Cardiac fibroblast (primary cell): ENCODE measurements at places on chromosomes 16 and 17.

GRCh38 chr17:17511881-17512858, 16.0 kb upstream of the RASD1 start:
- peak; percentile 77 for DNase-seq

DNA sequence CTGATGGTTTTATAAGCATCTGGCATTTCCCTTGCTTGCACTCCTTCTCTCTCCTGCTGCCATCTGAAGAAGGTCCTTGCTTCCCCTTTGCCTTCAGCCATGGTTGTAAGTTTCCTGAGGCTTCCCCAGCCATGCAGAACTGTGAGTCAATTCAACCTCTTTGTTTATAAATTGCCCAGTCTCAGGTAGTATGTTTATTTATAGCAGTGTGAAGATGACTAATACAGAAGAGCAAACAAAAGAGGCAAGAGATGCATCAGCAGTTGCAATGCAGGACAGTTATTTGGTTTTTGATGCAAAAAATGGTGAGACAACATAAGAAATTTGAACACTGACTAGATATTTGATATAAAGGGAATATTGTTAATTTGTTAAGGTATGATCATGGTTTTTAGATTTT, 16.8 kb downstream of the TMEM100 start:
- DNase-seq: no peak

- DNase-seq: no peak
Observed at GRCh38 chr16:69373019-69373418, 12.8 kb downstream of the TERF2 start.

DNA sequence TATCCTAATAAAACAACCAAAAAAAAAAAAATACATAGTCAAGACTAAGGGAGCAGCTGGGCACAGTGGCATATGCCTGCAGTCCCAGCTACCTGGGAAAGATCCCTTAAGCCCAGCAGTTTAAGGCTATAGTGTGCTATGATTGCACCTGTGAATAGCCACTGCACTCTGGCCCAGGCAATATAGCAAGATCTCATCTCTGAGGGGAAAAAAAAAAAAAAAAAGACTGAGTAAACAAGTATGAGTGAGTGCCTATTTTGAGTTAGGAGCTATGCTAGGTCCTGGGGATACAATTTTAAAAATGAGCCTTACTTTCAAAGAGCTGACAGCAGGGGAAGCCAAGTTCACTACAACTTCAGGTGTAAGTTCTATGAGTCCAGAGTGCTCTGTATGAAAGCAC, 55.4 kb downstream of the GRB2 start:
- no peak for DNase-seq

DNA sequence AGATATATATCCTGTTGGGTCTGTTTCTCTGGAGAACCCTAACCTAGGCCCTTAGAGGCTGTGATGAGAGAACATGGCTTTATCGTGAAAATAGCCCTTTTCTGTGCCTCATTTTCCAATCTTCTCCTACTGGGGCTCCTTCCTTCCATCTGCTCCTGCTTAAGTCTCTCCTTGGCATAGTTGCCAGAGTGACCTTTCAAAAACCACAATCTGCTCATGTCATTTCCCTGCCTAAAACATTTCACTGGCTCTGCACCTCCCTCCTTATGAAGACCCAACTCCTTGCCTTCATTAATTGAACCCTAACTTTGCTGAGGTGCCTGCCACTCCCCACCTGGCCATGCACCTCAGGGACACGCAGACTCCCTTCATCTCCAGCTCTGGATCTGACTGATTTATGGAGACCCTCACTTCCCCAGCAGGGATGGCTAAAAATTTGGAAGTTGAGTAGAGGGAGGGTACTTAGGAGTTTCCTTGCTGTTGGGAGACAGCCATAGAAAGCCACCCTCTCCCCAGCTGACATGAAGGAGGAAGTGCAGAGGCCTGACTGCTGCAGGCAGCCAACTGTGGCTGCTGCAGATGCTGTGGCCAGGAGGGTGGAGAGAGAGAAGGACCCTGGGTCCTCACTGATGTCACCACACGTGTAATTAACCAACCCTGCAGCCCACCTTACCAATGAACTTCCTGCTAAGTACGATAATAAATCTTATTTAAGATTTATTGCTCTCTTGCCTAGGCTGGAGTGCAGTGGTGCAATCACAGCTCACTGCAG, 6.3 kb upstream of the GGA2 start:
- no peak for DNase-seq

DNA sequence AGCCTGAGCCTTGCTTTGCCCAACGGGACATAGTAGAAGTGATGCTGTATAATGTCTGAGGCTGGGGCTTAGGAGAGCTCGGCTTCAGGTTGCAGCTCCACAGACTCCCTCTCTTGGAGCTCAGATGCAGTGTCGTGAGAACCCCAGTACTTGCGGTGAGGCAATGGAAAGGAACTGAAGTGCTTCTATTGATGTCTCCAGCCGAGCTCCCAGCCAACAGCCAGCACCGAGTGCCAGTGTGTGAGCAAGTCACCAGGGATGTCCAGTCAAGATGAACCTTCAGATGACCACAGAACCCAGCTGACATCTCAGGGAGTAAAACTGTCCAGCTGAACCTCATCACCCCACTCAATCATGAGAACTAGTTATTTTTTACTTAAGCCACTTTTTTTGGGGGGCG, 268.1 kb downstream of the IRF8 start:
- DNase-seq: no peak

DNA sequence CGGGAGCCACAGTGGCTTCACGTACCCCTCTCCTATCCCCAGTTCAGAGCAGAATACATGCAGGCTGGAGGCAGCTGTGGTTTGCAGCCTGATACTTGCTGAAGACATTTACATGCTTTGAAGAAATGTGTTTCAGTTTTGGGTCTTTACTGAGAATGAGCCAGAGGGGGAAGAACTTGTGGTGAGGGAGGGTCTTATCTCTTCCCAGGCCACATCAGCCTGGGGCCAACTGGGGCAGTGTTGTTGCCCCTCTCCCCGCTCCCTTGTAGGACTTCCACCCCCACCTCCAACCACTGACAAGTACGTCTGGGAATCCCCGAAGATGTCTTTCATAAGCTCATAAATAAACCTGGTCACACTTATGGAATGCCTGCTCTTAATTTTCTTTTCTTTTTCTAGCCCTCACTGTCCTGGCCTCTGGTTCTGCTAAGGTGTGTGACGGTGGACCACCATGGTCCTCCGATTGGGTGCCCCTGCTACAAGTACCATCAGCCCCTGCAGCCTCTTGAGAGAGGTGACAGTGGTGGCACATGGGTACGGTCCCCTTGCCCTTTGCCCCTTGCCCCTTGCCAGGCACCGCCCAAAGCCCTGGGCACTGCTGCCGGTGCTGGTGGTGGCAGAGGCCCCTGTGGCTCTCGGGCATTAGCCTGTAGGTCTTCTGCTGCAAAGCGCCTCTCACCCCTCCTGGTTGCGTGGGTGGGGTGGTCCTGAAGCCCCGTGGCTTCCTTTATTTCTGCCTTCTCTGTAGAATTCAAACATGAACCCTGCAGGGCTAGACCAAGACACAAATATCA, 144.8 kb upstream of the RPH3AL start:
- peak; percentile 19 for DNase-seq

DNA sequence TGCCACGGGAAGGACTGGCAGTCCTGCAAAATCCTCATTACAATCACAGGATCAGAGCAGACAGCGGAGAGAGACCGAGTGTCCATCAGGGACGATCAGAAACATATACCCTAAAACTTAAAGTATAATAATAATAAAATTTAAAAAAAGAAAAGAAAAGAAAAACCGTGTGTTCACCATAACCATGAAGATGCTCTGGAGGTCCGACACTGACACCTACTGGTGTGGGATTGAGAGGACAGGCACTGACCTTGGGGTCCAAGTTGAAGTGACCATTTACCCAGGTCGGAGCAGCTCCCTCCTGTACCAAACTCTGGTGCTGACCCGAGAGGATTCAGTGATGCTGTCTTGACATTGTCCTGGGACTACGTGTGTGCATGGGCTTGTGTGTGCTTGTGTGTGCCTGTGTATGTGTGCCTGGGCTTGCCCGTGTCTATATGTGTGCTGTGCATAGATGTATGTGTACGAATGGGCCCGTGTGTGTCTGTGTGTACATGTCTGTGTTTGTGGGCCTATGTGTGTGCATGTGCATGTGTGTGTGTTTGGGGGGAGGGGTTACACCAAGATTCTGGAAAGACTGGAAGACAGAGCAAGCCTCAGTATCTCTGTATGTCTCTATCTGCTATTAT, 10.0 kb upstream of the CD300LD start:
- peak; percentile 43 for DNase-seq

- no peak for DNase-seq
Observed at GRCh38 chr16:79076047-79076767, 524.3 kb downstream of the MAF start.

DNA sequence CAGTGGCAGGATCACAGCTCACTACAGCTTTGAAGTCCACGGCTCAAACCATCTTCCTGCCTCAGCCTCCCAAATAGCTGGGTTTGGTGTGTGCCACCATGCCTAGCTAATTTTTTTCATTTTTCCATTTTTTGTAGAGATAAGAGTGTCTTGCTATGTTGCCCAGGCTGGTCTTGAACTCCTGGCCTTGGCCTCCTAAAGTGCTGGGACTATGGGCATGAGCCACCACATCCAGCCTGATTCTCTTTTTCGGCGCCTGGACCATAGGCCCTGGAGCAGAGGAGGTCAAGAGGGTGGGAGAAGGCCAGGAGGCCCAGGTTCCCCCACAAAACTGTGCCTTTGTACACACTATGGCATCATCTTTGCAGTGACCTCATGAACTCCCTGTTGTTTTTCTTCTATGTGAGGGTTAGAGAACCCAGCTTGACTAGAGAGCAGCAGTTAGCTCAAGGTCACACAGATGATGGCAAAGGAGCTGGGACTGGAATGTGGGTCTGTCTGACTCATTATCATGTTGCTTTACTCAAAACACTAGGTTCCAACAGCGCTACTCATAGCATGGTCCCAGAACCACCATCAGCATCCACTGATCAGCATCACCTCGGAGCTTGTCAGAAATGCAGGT, 16.3 kb downstream of the SCN4A start:
- DNase-seq: peak; percentile 64

- DNase-seq: no peak
Observed at GRCh38 chr17:49401971-49402611, 12.6 kb downstream of the PHB1 start.

DNA sequence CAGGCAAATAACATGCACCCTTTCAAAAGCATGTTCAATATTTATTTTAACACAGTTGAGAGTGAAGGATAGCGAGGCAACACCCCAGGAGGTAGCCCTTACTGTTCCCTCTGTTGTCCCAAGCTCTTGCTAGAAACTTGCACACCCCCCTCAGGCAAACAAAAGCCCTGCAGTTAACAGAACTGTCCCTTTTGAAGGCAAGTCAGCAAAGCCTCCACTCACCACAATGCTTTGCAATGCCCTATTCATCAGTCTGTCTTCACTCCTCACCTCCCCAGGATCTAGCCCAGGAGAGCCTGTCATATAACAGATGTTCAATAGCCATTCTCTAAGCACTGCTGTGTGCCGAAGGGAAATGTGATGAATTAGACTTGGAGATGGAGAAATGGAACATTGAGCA, 3.5 kb upstream of the CNEP1R1 start:
- peak; percentile 33 for DNase-seq

DNA sequence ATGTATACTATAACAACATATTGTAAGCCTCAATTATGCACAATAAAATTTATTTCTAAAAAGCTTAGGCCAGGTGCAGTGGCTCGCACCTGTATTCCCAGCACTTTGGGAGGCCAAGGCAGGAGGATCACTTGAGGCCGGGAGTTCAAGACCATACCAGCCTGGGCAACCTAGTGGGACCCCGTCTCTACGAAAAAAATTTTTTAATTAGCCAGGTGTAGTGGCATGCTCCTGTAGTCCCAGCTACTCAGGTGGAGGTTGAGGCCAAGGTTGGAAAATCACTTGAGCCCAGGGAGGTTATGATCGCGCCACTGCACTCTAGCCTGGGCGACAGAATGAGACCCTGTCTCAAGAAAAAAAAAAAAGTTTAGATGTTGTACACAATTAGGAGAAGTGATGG, 45.5 kb downstream of the VMP1 start:
- no peak for DNase-seq

DNA sequence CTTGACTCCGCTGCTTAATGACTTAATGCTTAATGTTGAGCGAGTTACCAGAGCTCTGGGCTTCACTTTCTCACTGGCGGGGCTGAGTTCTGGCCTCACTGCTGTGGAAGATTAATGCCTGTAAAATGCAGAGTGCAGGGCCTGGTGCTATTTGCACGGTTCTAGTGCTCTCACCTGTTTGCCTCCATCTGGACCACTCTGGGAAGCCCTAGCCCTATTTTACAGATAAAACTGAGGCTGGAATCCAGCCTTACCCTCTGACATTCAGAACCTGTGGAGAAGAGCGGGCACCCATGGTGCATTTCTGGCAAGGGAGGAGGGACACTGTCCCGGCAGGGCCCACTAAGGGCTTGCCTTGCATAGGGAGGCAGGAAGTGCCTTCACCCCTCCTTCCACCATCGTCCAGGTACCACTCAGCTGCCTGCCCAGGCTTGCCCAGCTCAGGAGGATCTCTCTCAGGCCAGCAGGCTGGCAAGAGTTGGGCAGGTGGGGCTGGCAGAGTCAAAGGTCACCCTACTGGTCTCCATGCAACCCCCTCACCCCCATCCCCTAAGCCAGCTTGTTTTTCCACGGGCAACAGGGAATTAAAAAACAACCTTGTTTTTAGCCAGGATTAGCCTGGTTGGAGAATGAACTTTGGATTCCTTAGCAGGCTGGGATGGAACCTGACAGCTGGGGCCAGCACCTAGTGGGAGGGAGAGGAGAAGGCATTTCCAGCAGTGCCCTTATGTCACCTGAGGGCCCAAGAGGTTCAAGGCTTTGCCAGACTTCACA, 4.1 kb upstream of the UBALD1 start:
- DNase-seq: no peak

- no peak for DNase-seq
Observed at GRCh38 chr17:21162394-21162775, 35.6 kb downstream of the DHRS7B start.

GRCh38 chr17:1461198-1461944, 5.3 kb upstream of the CRK start:
- DNase-seq: no peak

DNA sequence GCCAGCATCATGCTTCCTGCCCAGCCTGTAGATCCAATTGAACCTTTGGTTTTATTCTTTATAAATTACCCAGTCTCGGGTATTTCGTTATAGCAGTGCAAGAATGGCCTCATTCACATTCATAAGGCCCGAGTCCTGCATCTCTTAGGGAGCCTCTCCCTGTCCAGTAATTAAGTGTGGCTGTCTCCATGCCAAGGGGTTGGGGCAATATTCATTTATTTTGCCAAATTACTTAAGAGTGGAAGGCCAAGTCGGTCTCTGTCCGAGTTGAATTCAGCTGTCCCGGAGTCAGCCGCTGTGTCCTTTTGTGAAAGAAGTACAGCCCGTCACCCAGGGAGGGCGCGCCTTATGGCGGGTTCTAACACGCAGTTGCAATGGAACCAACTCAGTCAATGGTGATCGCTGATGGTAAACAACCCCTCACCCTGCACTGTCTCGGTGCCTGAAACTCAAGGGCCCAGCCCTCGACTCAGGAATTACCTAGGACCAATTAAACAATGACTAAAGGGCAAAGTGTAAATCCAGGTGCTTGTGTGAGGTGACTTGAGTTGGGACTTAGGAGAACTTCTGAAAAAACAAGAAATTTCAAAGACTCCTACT, 22.2 kb downstream of the KIAA0513 start:
- DNase-seq: no peak

GRCh38 chr17:18262641-18263040, 2.2 kb downstream of the MIEF2 start:
- no peak for DNase-seq
